ENCODE measurements at places on chromosomes 5 and 9.
A peak's percentile ranks its signal among the peaks of the same experiment; 100 is the strongest.

- DNase-seq: no peak
Measured at GRCh38 chr5:18321262-18321942, 687.1 kb downstream of the TAF11L14 start.

GRCh38 chr9:7500521-7500920 is 299.1 kb downstream of the DMAC1 start:
- DNase-seq: no peak

GRCh38 chr5:38666668-38667498 is 110.4 kb upstream of the LIFR start:
- DNase-seq: peak; percentile 43

DNA sequence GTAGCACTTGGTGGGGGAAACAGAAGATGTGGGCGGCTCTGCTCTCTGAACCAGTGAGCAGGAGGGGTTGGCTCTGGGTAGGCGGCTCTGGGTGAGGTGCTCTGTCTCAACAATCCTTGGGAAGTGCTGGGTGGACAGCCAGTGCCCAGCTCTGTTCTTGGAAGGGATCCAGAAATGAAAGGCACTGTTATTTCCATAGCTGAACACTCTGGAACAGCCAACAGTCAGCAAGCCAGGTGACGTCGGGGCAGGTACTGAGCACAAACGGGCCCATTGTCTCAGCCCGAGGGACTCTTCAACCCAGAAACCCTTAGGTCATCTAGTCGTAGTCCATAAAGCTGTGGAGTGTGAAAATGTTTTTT is 36.3 kb downstream of the OLFM1 start:
- no peak for DNase-seq

DNA sequence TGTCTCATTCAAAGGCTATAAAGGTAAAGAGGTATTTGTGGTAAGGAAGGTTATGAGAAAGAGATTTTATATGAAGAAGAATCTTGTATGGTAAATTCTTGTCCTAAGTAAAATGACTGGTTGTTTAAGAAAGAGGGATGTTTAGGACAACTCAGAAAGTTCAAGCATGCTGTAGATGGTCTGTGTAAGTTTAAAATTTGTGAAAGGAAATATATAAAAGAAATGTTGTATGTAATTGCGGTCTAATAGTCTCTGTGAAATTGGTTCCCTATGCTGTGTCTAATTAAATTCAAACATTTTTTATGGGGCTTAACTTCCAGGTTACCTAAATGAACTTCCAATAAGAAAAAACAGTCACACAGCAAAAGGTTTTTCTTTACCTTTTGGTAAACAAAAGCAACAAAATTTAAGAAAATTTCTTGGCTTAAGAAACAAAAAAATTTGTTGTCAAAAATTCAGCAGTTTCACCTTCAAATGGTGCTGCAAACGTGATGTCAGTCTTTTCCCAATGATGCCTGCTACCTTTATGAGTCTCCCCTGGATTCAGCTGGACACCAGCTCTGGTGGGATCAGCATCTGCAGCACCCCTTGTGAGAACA is 83.0 kb upstream of the FCN1 start:
- DNase-seq: no peak

DNA sequence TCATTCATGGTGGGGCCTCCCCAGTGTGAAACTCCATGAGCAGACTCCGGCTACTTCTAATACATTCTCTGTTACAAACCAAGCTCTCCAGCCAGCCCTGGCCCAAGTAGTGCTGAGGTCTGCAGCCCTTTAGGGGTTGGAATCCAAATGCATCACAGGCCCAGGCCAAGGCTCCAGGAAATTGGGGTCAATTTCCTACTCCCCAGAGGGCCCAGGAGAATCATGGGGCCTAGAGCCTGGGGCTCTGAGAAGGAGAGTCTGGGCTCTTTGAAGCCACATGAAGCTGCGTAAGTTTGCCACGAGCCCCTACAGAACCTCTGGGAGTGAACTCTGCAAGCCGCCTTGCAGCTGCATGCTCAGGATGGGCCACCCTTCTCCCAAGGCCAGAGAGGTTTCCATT is 206.4 kb downstream of the PAPPA start:
- DNase-seq: no peak

- DNase-seq: no peak
Measured at GRCh38 chr9:111163716-111164389, 125.6 kb upstream of the LPAR1 start.

DNA sequence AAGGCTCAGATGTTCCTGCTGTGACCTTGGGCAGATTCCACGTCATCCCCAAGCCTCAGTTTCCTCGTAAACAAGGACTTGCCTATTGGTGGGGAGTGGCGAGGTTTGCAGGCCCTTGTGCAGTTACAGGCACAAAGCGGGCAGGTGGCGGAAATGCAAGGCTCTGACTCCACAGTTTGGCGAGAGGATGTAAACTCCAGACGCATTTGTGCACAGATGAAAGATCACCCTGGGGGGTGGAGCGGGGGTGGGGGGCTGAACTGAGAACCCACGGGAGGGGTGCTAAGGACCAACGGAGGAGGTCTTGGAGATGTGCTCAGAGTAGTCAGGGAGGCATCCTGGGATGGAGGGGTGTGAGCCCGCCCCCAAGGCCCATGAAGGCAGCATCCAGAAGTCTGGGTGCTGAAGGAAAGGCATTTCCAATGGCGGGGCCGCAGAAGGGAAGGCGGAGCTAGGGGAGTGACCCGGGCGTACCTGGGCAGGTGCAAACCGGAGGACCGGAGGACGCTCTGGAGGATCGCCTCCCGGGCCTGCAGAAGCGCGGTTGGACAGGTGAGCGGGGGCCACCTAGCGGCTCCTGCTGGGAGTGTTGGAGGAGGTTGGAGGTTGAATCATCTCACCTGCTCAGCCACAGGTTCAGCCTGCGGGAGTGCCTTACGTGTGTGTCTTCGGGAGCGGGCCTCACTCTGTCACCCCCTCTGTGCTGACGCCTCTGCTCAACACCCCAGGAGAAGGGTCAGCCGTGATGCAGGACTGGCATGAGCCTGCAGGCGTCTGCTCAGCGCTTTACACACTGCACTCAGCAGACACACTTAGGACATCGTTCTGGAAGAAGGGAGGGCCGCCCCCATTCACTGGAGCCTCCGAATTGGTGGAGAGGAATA is 1.9 kb upstream of the FIBCD1 start:
- peak; percentile 62 for DNase-seq

DNA sequence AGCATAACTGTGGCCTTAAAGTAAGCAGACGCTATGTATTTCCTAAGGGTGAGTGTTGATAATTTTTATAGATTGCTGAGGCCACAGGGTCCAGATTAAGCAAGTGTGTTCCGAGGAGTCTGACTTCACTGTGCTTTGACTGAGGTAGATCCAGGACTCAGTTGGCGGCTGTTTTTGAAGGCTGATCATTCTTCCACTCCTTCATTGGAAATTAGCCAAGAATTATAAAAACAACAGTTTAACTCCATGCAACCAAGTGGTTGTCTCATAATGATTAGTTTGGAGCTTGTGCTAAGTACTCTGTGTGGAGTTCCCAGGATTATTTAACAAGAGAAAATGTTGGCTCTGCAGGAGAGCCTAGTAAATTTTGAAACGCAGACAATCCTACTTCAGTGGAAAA is 19.1 kb downstream of the IQGAP2 start:
- DNase-seq: no peak

DNA sequence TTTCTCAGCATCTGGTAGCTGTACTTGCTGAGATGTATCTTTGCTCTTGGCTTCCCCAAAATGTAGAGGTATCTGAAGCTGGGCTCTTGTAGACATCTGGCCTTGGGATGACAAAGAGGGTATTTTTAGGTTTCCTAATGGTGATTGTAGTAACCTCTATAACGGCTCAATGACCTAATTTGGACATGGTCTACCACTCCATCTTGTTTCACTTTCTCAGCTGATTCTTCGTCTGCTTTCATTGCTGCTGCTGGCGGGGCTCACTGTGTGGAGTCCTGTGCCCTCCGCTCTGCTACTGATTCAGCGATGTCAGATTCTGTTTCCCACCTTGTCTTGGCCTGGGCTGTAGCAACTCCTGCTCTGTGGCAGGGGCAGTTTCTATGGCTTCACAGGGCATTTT is 12.7 kb upstream of the MARCHF11 start:
- DNase-seq: no peak

DNA sequence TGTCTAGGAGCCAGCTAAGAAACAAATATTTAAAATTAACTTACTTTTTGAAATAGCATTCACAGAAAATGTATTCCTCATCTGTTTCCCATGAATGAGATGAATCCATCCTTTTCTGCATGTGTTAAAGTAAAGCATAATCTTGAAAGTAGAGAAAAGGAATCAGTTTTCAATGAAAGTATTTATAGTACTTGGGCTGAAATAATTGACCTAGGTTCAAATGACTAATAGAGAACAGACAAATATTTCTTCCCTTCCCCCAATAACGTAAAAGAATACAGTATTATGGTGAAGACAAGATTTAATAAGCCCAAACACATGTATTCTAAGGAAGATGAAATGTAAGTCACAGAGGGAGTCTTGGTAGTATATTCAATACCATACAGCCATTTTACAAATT is 403.5 kb downstream of the ZNF608 start:
- no peak for DNase-seq

DNA sequence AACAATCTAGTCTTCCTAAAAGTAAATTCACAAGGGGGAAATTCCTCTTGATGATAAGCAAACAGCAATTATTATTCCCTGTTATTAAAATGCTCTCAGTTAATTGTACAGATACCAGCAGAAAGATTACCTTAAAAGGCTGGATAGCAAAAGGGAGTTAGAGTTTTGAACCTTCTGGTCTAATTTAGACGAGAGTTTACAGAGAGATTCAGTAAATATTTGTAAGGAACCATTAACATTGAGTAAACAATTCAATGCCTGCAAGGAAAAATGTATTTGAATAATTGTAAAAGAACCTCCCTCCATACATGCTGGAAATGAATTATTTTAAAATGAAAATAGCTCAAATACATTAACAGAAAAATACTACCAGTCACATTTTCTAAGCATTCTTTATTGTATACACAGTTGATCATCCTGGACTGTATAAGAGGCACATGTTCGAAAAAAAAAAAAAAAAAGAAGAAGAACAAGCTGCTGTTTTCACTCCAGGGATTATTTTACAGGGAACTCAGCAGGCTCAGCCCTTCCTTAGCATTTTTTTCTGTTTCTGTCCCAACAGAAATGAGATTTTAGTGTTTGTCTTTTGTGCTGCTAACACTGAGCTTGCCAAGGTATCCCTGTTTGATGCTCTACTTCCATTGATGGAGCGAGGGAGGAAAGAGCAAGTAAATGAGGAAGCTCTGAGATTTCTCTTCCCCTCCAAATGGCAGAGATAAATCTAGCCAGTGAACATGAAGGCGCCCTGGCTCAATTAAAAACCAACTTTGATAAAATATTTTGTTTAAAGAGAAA is 141.1 kb downstream of the ENC1 start:
- DNase-seq: no peak

GRCh38 chr5:6703806-6704205 is 9.4 kb upstream of the TENT4A start:
- DNase-seq: no peak
